Posterior vena cava (tissue), 2 donors: ENCODE measurements at places on chromosomes 6 and 20.

DNA sequence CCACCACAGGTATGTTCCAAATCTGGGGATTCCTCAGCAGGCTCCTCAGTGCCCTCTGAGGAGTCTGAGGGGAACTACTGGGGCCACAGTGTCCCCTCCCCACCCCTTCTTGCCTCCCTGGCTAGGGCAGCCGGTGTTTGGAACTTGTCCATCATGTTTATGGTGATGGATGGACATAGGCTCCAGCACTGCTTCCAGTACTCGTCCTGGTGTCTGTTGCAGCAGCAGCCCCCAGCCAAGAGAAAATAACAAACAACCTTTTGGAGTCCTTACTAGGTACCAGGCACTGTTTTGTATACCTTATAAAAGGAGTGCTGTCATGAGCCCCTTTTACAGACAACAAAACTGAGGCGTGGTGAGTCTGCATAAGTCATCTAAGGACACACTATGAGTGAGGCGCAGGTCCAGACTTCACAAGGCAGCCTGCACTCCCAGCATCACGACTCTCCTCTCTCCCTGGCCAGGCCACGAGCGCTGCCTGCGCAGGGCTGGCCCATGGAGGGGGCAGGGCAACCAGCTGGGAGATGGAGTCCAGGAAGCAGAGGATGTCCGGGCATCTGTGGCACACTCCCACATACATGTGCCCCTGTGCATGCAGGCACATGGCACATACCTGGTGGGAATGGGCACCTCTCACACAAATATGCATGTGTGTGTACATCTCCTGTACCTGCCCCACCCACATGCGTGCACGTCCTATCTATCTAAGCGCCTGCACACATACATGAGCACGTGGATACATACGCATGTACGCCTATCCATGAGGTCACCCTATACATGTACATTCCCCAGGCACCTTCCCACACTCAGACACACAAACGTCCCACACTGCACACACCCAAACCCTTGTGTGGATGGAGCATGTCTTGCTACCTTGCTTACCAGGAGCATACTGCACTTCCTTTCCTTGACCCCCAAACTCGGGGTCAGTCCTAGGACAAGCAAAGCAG, 152.7 kb downstream of the VEGFA start:
- peak; percentile 55 for DNase-seq

DNA sequence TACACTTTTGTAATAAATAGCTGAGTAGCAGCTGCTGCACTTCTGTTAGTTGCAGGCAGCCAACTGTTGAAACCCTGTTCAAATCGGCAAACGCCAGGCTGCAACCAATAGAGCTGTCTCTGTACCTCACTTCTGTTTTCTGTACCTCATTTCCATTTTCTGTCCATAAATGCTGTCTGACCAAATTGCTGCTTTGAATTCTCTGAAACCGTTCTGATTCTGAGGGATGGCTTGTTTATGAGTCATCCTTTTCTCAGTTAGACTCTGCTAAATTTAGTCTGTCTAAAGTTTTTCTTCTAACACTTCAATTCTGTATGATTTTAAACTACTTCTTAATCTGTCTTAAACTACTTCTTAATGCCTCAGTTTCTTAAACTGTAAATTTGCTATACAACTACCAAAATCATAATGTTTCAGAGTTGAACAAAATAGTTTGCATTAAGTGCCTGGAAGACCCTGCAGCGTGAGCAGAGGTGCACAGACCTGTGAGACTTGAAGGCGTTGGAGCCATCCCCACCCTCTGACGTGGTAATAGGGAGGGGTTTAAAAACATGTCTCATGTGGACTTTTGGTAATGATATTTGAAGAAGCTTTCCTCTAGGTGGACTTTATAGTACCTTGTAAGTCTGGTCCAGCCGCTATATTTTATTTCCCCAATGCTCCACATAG, 9.6 kb downstream of the BTNL2 start:
- no peak for DNase-seq

GRCh38 chr20:18003897-18004296, 35.1 kb downstream of the MGME1 start:
- DNase-seq: no peak

DNA sequence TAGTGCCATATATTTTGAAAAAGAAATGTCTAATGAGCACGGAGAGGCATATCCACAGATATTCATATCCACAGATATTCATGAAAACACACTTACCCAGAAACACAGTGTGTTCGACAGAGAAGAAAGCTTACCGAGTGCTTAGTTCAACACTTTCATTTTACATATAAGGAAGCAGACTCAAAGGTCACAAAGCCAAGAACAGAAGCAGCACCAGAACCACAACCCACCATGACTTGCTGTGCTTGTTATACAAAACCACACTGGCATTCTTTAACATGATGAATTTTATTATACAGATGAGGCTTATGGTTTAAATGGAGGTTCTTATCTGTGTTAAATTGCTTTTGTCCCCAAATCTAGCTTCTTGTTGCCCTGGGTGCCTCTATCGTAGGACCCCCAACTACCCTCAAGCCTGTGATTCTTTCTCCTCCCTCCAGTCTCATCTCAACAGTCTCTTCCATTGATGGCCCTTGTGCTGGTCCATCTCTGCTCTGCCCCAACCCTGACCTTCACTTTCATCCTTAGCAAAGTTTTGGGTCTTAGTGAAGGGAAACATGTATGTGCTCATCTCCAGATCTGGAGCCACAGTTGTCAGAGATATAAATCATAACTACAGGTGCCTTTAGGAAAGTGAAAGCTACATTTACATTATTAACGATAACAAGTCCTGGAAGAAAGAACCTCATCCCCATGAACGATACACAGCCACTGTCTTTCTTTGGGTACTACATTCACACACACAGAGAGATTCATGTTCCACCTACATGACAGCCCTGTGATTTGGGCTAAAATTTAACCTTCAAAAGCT, 40.0 kb downstream of the SF3B5 start:
- DNase-seq: no peak

- no peak for DNase-seq
Observed at GRCh38 chr20:45427236-45428149, 11.6 kb downstream of the PIGT start.

DNA sequence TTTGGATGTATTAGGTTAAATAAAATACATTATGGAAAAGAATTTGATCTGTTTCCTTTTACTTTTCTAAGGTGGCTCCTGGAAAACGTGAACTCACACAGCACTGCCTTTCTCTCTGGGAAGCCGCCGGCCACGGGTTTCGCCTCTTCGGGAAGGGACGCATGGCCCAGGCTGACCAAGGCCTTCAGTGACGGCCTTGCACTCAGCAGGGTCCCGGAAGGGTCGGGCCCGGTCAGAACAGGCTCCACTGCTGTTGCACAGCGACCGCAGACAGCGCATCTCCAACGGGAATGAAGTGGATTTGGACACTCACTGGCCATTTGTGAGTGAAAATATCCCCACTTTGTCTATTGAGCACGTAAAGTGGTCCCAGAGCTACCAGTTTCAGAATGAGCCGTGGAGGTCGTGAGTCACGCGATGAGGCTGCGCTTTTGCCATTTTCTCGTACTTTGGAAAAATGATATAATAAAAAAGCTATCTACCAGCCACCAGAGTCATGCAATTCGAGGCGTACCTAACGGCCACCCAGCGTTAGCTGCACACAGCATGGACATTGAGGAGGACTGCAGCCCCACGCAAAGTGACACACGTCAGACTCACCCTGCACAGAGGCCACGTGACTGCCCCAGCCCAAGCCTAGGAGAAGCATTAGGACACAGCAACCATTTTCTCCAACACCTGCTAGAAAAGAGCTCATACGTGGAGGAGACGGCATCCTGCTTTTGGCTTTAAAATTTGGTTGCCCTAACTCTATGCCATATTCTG, 244.3 kb downstream of the TTLL2 start:
- peak; percentile 75 for DNase-seq

GRCh38 chr20:57450931-57451330, 59.7 kb downstream of the RBM38 start:
- DNase-seq: no peak

DNA sequence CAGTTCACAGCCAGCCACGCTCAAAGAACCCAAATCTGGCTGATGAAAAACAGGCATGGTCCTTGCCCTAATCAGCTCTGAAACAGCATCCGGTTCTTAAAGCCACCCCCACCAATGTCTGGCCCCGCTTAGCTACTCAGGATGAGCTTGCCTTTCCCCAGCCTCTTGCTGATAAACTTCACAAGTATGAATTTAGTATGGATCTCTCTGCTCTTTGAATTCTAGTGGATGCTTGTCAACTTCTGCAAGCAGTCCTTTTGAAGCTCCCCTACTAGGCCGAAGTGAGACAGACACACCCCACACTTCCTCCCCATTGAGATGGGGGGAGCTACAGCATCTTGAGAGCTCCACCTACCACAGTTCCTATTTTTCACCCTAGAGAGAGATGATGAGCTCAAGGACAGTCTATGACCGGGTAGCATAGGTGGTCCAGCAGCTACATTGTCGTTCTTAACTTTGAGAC, 36.7 kb downstream of the EBF4 start:
- DNase-seq: no peak

GRCh38 chr6:5567352-5567751, 306.0 kb downstream of the FARS2 start:
- no peak for DNase-seq

DNA sequence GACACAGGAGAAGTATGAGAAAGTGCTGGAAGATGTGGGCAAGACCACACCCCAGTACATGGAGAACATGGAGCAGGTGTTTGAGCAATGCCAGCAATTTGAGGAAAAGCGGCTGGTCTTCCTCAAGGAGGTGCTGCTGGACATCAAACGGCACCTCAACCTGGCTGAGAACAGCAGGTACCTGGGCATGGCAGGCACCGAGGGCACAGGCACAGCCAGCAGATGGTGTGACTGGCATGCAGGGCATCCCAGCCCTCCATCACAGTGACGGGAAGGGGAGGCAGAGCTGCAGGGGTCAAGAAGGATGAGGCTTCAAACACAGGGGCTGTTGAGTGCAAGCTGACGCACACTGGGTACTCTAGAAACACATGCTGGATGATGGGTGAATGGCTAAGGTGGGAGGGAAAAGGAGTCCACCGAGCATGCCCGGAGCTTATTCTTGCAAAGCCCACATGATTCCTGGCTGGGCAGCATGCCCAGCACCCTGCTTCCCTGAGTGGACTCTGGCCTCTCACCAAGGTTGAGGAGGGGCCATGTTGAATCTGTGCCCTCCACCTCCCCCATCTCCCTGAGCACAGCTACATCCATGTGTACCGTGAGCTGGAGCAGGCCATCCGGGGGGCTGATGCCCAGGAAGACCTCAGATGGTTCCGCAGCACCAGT, 26.3 kb downstream of the SPDEF start:
- no peak for DNase-seq

DNA sequence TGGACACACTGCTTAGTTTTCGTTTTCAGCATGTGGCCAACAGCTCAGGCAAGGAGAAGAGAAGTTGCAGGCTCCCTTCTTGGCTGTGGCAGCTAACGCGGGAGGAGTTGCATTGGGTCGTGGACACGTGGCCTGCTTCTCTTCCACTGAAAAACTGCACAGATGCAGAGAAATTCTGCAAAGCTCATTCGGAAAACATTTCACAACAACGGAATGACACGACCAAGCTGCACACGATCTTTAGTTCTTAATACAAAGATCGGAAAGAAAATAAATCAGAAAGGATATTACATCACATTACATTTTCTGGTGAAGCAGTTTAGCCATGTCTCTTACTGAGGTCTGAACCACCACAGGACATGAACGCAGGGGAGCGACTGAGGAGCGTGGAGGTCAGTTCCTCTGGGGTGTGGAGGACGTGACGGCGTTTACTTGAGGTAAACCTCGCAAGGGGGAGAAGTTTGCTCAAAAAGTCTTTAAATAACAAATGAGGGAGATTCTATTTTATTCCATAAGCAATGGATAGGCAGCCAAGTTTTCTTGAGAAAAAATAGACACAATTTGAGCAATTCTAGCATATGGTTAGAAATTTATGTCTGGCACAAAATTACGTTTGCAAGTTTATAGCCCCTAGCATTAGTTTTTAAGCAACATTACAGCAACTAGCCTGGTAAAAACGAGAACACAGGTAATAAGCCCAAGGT, 178.3 kb downstream of the THBS2 start:
- peak; percentile 88 for DNase-seq

DNA sequence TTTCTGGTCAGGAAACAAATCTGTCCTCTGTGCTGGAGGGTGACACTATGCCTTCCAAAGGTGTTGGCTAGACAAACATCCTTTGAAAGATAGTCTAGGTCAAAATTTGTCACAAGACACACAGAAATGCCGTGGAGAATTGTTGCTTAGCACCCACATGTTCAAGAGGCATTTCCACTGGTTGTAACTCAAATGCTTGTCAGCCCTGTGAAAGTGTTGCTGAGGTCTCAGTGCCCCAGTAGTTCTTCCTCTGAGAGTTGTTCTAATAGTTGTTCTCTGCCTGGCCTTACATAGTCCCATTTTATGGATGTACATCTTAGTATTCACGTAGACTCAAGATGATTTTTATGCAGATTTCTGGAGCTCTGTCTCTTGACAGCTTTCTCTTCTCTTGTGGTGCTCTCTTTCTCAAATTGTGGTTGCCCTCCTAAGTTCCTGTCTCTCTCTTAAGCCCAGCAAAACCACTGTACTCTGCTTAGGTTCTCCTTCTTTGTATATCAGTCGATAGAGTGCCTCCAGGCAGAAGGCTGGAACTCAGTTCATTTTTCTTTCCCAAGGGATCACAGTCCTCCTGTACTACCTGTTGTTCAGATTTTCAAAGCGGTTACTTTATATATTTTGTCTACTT, 39.5 kb upstream of the REV3L start:
- no peak for DNase-seq

DNA sequence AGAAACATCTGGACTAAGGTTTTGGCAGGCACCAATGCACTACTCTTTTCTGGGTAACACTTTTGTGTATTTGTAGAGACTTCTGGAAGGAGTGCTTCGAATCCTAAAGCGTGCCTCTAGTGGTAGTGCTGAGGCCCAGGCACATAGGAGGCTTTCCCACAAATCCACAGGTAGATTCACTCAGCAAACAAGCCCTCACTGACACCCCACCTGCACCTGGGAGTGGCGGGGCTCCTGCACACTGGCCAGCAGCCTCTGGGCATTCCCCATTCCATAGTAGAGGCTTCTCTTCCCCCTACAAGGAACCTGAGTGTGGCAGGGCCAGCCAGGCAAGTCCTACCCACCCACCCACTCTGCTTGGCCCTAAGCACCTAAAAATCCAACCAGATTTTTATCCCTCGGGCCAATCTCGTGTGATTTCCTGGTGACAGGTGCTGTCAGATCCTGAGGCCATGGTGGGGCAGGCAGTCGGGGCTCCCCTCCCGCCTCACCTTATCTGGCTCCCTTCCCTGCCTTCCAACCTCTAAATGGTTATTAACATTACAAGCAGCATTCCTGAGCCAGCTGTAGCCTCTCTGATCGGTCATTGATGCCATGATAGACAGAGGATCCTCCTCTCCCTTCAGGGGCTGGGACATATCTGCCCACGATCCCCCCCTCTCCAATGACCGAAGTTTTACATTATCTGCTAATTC, 82.4 kb downstream of the SLC2A10 start:
- no peak for DNase-seq

GRCh38 chr6:113888493-113888892, 31.3 kb downstream of the MARCKS start:
- no peak for DNase-seq

GRCh38 chr6:37134036-37134395, 35.9 kb upstream of the PIM1 start:
- no peak for DNase-seq

GRCh38 chr6:44762496-44762895, 375.0 kb downstream of the CDC5L start:
- DNase-seq: no peak

- no peak for DNase-seq
Observed at GRCh38 chr6:11330413-11330760, 97.9 kb upstream of the NEDD9 start.

GRCh38 chr6:168541307-168541706, 100.3 kb downstream of the SMOC2 start:
- DNase-seq: no peak
